ENCODE measurements at places on chromosomes 3 and 15. TPM values are rescaled to one million over a fixed set of nuclear protein-coding genes. Genes with fewer than 3 reads are reported as not detected.
A peak's percentile ranks its signal among the peaks of the same experiment; 100 is the strongest.

DNA sequence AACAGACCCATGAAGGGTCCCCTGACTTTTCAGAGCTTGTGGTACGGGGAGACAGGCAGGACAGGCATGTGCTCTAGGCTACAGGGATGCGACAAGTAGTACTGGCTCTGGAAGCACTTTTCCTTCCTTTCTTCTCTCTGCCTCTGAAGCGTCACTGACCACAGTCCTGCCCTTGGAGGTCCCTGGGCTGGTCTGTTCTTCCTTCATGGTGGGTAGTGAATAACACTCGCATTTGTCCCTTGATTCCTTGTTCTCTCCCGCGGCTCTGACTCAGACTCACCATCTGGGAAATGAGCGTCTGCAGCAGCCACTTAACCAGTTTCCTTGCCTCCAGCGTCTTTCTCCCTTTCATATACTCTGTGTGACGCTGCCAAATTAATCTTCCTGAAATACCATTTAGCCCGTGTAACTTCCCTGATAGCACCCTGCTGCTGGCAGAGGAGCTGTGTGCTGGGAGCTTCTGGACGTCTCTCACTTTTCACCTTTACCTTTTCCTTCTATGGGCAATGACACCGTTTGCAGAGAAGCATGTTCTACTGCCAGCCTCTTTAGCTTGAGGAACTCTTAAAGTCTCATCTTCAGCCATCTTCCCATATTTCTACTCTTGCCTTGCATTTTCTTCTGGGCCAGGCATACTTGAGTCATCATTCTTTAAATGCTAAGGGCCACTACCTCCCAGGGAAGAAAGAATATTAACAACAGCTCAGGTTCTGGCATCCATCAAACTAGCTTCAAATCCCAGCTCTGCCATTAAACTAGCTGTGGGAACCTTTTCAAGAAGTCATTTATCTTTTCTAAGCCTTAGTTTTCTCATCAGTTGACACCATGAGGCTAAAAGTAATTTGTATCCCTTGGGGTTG lies 33.6 kb downstream of the TMEM45A start:
- DNase-seq: no peak

DNA sequence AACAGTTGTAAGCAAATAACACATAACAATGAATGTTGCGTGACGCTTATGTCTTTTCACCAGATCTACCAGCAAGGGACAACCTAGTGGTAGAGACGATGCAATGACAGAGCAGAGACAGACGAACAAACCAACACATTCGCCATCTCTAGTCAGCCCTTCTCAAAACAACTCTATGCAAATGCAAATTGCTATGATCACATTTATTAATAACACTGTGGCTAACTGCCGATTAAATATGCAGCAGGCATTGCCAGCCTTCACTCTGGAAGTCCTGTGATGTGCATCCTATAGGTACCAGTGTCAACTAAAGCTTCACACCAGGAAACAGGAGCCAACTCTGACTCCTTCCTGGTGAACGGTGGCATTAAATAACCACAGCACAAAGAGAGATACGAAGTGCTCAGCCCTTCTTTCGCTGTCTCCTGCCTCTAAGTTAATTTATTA lies 94.2 kb downstream of the FOXP1 start:
- no peak for DNase-seq

- no peak for DNase-seq
These were observed 50.6 kb upstream of the AKAP13 start for GRCh38 chr15:85329561-85330422.

DNA sequence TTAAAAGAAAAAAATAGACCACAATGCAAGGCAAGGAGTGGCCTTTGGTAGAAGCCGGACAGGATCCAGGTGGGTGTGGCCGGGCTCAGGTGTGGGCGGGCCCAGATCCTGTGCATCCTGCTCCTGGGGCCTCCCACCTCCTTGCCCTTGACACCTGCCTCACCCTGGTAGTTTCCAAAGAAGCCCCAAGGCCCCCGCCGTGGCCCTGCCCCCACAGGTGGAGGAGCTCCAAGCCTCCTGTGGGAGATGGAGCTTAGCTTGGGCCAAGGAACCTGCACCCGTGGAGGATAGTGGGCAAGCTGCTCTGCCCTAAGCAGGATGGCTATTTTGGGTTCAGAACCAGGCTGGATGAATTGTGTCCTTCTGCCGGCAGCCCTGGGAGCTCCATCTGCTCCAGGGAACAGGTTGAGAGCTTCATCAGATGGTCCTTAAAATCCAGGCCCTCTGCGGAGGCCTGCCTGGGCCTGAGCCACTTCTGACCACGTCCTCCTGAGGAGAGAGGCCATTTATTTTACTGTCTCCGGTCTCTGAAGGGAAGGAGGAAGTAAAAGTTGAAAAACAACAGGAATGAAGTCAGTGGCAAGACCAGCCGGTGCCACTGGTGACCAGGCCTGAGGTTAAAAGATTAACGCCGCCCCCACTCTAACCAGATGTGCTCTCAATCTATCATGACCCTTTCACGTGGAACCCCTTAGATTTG lies 53.9 kb upstream of the KLF13 start:
- no peak for DNase-seq

- DNase-seq: no peak
These were observed 68.4 kb upstream of the TOPAZ1 start for GRCh38 chr3:44173263-44173662.

DNA sequence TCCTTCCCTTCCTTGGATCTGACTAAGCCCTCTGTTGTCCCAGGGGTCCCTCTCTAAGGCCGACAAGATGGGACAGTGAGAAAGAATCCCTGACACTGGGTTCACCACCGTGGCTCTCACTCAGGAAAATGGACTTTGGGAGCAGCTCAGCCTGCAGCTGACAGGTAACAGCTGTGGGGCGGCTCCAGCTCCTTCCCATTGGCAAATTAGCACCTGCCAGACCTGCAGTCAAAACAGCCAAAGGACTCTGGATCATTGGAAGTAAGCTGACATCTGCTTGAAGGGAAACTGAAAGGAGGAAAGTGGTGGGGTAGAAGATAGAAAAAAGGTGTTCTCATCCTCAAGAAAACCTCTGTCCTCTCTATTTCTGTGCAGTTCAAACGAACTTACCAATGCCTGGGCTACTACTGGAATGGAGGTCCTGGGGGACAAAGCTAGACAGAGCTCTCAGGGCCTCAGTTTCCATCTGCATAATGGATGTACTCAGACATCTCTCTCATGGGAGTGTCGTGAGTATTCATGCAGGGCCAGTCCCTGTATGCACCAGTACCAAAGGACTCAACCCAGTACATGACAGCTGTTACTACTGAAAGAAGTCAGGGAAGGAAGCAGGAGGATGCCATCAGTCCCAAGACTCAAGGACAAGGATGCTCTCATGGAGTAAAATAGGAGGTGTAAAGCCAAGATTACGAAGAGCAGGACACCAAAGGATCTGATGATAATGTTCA lies 53.6 kb upstream of the DCLK3 start:
- no peak for DNase-seq

DNA sequence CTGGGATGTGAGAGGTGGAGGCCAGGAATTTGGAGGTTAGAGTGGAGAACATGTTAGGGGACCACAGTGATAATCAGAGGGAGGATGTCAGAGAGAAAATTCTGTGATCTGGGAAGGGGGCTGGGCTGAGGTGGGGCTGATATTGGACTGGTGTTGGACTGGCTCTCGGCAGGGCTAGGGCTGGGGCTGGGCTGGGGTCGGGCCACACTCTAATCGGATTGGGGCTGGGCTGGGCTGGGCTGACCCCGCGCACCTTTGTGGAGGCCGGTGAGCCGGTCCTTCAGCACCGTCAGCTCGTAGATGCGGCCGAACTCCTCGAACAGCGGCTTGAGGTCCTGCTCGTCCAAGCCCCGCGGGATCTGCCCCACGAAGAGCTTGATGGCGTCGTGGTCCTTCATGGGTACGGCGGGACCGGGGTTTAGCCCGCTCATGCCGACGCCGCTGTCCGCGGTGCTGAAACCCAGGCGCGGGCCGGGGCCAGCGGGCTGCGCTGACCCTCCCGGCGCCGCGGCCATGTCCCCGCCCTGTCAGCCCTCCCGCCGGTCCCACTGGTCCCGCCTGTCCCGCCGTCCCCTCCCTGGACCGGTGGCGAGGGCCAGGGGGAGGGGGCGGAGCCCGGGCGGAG lies 485 bp downstream of the CELF6 start:
- DNase-seq: peak; percentile 97

Gene RTP1
- 0.43 TPM for total RNA-seq

- DNase-seq: no peak
These were observed 641 bp upstream of the VPS13C start for GRCh38 chr15:62060896-62061280.

- DNase-seq: no peak
These were observed 207.0 kb upstream of the DCBLD2 start for GRCh38 chr3:99108508-99108907.

Gene TRPM1
- not detected for total RNA-seq

Gene IGSF11
- total RNA-seq: 4.1 TPM

GRCh38 chr3:32045091-32045915 lies 61.1 kb upstream of the GPD1L start:
- DNase-seq: peak; percentile 55

Gene GNAT1
- not detected for total RNA-seq

GRCh38 chr3:194885766-194886165 lies 200.1 kb downstream of the FAM43A start:
- DNase-seq: no peak

Gene FGF7
- not detected for total RNA-seq

GRCh38 chr3:70273492-70273891 lies 38.9 kb downstream of the MDFIC2 start:
- DNase-seq: no peak

DNA sequence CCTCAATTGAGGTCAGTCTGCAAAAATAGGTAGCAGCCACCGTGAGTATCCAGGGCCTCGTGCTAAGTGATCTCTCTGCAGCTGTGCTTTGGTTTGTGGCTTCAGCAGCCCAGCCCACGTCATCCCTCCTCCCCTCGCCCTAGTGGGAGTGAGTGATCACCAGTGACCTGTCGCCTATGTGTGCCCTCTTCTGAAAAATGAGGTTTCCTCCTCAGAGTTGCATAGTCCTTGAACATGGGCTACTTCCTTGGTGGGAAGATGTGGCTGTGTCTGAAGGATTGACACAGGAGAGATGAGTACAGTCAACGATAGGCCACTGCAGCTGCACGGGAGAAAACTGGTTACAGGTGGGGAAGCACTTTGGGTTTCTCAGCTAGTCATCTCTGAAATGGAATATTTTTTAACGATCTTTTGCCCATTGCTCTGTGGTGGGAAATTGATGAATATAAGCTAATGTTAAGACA lies 144.8 kb upstream of the BHLHE40 start:
- DNase-seq: no peak

DNA sequence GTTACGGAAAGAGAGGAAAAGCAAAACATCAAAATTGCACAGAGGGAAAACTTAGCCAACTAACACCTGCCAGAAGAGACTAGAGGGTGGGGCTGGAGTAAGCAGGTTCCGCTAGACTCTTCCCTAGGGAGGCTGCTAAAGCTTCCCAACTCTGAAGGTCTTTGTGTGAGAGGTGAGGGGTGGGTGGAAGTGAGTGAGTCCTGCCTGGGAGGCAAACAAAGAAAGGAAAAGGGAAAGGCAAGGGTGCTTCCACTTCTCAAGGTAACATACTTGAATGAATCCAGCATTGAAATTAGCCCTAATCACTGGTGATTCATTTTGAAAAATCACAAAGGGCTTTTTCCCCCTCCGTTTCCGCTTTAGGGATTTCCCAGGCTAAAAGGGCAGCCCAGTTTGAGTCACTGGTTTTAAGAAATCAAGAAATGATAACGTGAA lies 220.5 kb upstream of the ADAMTS9 start:
- DNase-seq: no peak

DNA sequence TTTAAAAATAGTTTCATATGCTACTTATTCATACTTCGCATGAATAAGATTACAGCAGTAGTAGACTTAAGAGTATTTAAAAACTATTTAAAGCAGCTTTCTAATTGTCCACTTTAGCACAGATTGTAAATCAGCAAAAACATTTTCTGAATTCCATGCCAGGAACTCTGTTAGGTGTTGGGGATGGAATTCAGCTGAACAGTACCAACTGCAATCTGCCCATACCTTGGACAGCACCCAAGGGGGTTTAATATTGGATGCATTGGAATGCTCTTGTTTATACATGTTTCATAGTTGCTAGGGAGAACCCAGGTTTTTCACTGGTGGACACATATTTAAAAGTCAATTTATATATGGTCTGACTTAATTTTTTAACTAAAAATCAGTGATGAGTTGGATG lies 74.8 kb downstream of the PPM1L start:
- DNase-seq: no peak

DNA sequence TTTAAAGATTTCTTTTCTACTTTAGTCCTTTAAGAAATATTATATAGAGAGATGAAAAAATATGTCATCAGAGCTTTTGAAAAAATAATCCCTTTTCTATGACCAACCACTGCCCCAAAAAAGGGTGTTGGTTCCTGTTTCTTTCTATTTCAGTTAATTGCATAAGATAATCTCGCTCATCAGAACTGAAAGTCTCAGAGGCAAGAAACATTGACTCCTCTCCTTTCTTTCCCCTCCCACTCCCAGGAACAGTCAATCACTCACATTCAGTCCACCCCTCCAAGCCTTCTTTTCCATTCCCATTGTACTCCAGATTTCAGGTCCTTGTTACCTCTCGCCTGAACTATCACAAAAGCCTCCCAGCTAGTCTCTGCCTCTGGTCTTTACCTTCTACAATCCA lies 153.7 kb upstream of the ABI3BP start:
- peak; percentile 9 for DNase-seq

DNA sequence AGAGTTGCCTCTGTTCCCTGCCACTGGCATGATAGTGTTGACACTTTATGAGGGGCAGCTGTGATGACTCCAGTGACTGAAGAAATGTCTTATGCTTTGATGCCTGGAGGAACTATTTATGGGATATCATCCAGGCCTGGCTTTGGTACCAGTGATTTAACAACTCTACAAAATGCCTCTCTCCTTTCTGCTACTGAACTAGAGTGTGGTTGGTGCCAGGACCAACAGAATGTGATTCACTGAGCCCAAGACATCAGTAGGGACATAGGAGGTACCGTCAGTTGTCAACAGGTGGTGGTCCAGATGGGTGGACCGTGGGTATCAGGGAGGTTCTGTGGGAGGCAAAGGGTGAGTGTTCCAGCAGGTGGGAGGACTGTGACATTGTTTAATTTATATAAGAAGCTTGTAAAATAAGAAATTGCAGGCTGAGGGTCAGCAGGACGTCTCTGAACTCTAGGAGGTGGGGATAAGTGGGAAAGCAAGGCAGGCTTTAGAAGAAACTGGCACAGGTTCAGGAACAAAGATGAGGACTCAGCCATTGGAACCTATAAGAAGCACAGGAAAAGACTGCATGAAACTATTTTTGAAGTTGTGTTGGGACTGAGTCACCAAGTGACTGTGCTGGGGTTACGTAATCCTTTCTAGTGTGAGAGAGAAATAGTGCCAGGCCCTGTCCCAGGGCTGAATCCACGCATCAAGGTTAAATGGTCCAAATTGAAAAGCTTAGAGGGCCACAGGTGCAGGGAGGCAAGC lies 28.5 kb upstream of the SLC7A14 start:
- DNase-seq: no peak

Gene COL8A1
- not detected for total RNA-seq

- no peak for DNase-seq
These were observed 76.8 kb downstream of the TAMM41 start for GRCh38 chr3:11769704-11770476.

Measured in neural progenitor cell (in vitro differentiated cells).